Renal cortical epithelial cell (primary cell): ENCODE measurements at places on chromosomes 5 and 9. TPM values are rescaled to one million over a fixed set of nuclear protein-coding genes. Genes with fewer than 3 reads are reported as not detected.
A peak's percentile ranks its signal among the peaks of the same experiment; 100 is the strongest.

GRCh38 chr9:137294681-137295237 is 7.3 kb downstream of the NRARP start:
- peak; percentile 27 for DNase-seq

GRCh38 chr5:124309241-124309980 is 437.0 kb downstream of the ZNF608 start:
- DNase-seq = no peak

GRCh38 chr5:10555277-10555684 is 8.6 kb upstream of the ANKRD33B start:
- DNase-seq = peak; percentile 88

GRCh38 chr9:79700607-79701360 is 129.0 kb downstream of the TLE4 start:
- peak; percentile 18 for DNase-seq

DNA sequence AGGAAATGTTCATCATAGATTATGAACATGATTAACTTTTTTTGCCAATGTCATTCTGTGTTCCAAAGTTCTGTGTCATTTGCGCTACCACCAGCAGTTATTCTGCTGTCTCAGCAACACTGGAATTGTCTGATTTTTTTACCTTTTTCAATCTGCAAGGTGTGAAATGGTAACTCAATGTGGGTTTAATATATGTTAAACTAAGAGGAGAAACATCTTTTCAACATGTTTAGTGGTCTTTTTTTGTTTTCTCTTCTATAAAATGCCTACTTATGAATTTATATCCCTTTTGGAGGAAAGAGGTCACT is 49.1 kb upstream of the GRAMD2B start:
- no peak for DNase-seq

- peak; percentile 61 for DNase-seq
Observed at GRCh38 chr5:139636975-139637408, 11.2 kb upstream of the CXXC5 start.

DNA sequence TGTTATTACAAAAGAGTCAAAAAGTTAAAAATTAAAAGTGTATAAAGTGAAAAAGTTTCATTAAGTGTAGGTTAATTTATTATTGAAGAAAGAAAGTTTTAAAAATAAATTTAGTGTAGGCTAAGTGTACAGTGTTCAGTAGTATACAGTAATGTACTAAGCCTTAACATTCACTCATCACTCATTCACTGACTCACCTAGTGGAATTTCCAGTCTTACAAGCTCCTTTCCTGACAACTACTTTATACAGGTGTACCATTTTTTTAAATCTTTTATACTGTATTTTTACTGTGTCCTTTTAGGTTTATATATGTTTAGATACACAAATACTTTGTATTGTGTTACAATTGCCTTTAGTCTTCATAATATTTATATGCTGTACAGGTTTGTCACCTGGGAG is 530.2 kb upstream of the FAM174A start:
- peak; percentile 61 for DNase-seq

- DNase-seq = peak; percentile 68
Observed at GRCh38 chr5:113354055-113354454, 80.7 kb downstream of the TSSK1B start.

- peak; percentile 17 for DNase-seq
Observed at GRCh38 chr5:95449460-95449859, 58.3 kb downstream of the FAM81B start.

DNA sequence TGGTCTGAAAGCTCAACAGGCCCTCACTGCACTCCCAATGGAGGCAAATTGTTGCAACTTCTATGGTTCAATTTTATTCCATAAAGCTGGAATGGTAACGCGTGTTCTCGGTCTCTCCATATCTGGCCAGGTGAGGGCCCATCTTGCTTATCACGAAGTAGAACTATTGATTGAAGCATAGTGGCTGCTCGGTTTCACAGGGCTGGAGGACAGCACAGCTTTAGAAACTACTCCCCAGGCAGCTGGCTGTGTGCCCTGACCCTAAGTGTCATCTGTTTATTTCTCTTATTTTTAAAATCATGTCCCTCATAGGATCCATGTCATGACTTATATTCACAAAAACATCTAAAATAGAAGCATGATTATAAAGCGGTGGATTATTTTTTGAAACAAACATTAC is 223.4 kb downstream of the NPR3 start:
- no peak for DNase-seq

- DNase-seq = no peak
Observed at GRCh38 chr9:120904061-120904977, 22.3 kb downstream of the TRAF1 start.

- peak; percentile 99 for DNase-seq
Observed at GRCh38 chr5:151014680-151015343, 5.6 kb upstream of the GPX3 start.

DNA sequence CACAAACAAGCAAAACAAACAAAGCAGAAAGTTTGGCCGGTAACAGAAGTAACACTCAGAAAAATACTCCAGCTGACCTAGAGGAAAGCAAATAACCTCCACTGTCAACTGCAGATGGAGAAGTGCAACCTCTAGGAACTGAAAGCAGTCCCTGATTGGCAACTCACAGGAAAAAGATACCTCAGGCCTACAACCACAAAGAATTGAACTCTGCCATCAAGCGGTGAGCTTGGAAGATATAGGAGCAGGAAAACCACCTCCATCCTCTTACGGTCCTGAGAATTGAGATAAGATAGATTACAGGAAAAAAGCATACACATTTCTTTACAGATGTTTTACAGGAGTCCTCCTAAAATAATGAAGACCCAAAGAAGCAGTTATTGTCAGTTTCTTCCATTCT is 184.5 kb downstream of the PDZD2 start:
- DNase-seq = no peak

DNA sequence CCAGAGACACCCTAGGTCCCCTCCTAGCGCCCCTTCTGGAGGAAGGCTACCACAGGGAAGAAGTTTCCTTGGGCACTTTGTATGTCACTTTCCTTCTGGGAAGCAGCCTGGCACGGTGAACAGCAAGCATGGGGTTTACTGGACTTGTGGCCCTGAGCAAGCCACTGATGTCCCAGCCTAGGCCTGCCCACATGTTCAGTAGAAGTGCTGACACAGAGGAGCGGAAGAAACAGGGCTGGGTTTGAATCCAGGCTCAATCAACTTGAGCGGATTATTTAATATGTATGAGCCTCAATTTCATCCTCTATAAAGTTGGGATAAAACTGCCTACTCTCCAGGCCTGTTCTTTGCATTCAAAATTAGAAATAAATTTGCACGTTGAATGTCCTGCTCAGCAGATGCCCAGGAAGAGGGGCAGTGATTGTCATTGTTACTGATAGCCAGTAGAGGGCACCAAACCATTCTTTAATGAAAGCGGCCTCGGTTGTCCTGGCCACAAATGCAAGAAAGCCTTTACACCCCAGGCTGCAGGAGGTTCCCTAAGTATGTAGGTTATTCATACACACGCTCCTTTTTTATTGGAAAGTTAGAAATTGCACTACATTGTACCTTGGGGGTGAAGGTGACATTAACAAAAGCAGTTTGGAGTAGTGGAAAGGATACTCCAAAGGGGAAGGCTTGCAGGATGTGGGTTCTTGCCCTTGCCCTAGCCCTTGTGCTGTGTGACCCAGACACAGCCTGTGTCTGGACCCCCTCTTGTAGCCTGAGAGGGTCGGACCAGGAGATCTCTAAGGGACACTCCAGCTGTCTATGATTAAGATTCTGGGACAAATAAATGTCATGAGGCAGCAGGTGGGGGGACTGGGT is 13.4 kb upstream of the XPA start:
- peak; percentile 78 for DNase-seq

DNA sequence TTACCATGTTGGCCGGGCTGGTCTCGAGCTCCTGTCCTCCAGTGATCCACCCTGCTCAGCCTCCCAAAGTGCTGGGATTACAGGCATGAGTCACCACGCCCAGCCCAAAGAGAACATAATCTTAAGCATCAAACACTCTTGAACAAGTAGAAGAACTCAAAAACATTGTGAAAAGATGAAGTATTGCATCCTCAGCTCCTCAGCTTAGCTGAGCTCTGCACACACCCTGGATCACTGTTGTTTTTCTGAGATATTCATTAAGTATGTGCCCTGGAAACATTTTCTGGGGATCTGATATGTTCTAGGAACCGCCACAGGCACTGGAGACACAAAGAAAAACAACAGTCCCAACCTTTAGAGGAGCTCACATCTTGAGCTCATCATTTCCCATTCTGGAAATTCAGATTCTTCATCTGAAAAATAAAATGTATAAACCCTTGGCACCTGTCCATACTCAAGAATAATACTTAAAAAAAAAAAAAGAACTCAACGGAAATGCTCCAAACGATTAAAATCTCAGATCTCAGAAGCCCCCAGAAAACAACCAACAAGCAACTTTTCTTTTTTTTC is 62.2 kb upstream of the ZNF462 start:
- no peak for DNase-seq

DNA sequence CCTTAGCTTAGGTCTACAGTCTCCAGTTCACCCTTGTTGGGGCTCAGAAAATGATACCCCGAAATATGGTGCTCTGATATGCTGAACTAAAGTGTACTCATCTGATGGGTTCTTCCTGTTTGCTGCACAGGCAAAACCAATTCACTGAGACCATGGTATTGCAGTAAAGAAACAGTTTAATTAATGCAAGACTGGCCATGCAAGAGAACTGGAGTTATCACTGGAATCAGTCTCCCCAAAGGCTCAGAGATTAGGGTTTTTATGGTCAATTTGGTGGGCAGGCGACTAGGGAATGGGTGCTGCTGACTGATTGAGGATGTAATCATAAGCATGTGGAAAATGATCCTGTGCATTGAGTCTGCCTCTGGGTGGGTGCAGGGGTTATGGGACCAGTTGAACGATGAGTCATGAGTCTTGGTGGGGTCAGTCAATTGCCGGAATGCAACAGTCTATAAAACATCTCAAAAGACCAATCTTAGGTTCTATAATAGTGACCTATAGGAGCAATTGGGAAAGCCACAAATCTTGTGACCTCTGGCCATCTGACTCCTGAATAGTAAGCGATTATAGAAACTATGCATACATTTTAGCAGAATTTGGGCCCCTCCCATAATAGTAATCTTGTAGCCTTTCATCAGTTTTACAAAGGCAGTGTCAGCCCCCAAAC is 113.0 kb upstream of the ANKRD55 start:
- no peak for DNase-seq

DNA sequence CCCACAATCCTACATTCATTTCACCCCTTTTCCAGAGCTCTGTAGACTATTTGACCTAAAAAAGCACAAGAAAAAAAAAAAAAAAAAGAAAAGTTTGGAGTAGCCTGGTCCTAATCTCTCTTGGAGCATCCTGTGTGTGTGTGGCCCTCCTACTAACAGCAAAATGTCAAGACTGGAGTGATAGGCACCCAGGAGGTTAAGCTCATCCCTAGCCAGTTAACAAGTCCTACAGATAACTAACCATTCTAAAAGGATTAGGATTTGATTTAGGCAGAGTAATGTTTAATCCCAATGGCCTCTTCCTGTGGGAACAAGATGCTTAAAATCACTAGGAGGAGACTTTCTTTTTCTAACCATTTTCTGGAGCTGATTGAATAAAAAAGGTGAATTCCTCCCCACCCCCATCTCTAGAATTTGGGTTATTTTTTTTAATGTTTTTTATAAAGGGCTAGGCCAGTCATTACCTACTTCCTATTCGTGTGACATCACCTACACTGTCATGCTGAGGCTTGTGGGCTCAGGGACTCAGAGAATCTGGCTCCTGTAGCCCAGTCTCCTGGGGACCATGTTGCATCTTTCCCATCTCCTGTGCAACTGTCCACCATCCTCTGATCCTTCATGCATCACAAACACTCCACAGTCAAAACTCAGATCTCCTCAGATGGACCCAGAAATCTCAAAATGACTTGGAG is 43.2 kb upstream of the NR3C1 start:
- no peak for DNase-seq

DNA sequence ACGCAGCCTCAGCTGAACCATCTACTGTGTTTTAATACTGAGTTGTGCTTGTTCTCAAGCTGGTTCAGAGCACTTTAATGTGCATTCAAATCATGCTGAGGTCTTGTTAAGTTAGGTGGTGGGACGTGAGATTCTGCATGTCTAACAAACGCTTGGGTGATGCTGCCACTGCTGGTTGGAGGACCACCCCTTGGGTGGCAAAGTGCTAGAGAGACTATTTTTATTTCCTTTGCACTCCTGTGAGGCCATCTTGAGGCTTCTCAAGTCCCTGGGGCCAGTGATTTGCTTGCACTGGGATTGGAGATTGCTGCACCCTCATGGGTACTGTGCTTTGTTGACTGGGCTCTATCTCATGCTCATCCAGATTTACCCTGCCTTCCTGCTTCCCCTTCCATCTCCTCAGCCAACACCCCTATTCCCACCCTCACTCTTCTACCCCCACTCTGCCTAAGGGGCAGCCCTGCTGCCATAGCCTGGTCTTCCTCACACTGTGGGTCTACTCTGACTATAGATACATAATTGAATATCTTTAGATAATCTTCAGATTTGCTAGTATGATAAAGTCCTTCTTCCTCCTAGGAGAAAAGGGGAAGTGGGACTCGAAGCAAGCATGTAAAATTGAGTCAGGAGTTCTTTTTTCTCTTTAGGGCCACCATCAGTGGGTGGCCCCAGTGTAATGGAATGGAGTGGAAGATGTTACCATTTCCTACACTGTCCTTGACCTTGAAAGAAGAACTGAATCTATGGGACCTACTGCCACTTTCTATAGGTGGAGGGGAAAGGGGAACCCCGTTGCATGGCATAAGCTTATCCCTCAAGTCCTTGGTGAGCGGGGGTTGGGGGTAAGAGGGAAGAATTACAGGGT is 45.1 kb upstream of the SUB1 start:
- no peak for DNase-seq

GRCh38 chr5:79924936-79925893 is 65.8 kb downstream of the MTX3 start:
- no peak for DNase-seq

GRCh38 chr5:142325725-142326479 is 1.1 kb upstream of the SPRY4 start:
- DNase-seq = peak; percentile 41

- DNase-seq = no peak
Observed at GRCh38 chr5:66364186-66364585, 220.1 kb downstream of the SREK1 start.

DNA sequence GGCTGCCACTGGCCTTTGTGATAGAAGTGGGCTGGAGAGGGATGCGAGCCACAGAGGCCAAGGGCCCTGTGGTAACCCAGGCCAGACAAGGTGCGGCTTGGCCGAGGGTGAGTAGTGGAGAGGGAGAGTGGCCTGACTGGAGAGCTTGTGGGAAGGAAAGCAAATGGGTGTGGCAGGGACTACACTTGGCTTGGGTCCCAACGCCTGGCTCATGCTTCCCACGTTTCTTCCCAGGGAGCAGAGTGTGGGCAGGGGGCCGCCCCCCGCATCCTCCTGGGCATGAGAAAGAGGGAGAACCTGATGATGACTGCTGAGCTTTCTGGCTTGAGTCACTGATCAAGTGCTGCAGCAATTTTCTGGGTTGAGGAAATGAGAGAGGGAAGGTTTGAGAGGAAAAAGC is 95.7 kb downstream of the ANKH start:
- peak; percentile 37 for DNase-seq

ACER2 gene
- 4.5 and 13.4 TPM in 2 replicates for total RNA-seq

PCDHGA3 gene
- 0.17 and 1.0 TPM in 2 replicates for total RNA-seq

IL9 gene
- total RNA-seq = not detected in 2 replicates

NEURL1B gene
- total RNA-seq = 0.15 and 1.6 TPM in 2 replicates

PCDHB13 gene
- 0.17 and 2.9 TPM in 2 replicates for total RNA-seq

TOR4A gene
- total RNA-seq = 36.3 and 42.1 TPM in 2 replicates
